ENCODE measurements at places on chromosomes 2 and 18. TPM values are rescaled to one million over a fixed set of nuclear protein-coding genes. Genes with fewer than 3 reads are reported as not detected.

DNA sequence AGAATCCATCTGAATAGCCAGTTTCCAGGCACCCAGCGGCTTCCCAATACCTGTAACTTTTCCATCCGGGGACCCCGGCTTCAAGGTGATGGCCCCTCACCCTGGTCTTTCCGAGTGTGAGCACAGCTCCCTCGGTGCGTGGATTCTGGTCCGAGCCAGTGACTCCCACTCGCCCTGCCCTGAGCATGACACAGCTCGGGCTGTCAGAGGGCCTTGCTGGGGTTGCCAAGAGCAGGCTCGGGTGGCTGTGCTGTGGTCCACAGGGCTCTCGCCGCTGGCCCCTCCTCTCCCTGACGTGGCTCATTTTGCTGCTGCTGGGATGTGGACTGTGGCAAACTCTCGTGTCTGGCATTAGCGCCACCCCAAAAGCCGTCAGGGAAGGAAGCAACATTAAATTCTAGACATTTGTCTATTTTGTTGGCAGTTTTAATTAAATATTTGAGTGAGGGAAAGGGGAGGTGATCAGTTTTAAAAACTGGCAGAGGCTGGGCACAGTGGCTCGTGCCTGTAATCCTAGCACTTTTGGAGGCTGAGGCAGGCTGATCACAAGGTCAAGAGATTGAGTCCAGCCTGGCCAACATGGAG is 5.6 kb upstream of the ESPNL start:
- no peak for DNase-seq

- peak; percentile 65 for DNase-seq
These were observed 32.8 kb downstream of the TTC32 start for GRCh38 chr2:19868701-19869580.

- DNase-seq: no peak
These were observed 541.7 kb downstream of the MBD2 start for GRCh38 chr18:53682796-53683195.

- DNase-seq: no peak
These were observed 19.8 kb downstream of the USP40 start for GRCh38 chr2:233546774-233547173.

DNA sequence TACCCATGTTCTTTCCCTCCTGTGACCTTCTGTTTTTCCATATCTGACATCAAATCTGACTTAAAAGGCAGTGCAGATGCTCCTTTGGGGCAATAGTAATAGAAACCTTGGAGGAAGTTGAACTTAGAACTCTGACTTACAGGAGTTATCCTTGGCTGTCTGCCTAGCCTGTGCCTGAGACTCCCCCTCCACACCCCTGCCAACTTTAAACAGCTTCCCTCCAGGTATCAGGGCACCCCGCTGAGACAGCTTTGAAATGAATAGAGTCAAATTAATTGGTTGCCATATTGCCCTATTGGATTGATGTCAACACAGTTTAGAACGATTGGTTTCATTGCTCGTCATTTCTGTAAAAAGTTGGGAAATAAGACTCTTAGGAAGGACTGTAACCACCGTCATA is 322.0 kb downstream of the PRKCE start:
- no peak for DNase-seq

GRCh38 chr18:63244607-63245006 is 75.0 kb downstream of the BCL2 start:
- no peak for DNase-seq

DNA sequence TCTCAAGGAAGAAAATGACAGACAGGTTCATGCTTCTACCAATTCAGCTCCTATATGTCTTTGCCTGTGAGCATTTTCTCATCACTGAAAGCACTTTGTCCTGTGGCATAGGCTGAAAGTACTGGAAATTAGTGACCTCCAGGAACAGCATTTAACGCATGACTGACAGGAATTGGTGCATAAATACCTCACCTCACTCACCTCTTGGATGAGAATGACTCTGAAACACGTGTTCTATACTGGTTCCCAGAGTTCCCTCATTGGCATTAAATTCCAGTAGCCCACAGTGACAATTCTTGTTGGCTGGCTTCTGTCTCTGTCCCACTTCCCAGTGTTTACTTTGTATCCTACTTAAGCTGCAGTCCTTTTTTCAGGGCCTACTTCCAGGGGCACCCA is 83.4 kb upstream of the MAPRE2 start:
- DNase-seq: no peak

DNA sequence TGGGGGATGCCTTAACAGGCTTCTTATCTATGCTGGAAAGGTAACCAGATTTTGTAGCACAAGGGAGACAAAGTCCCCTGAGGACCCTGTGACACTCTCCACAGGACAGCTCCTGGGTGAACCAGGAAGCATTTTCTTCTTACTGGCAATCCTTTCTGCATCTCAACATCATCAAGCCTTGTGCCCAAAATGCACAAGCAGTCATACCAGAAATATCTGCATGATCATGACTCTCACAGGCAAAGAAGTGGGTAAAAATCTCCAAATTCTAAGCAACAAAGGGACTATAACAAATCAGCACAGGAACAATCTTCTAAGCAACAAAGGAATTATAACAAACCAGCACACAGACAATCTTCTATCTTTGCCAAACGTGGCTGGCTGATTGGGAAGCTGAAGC is 99.1 kb upstream of the CD226 start:
- DNase-seq: no peak

- DNase-seq: peak; percentile 23
These were observed 3.1 kb upstream of the SP5 start for GRCh38 chr2:170711774-170712652.

DNA sequence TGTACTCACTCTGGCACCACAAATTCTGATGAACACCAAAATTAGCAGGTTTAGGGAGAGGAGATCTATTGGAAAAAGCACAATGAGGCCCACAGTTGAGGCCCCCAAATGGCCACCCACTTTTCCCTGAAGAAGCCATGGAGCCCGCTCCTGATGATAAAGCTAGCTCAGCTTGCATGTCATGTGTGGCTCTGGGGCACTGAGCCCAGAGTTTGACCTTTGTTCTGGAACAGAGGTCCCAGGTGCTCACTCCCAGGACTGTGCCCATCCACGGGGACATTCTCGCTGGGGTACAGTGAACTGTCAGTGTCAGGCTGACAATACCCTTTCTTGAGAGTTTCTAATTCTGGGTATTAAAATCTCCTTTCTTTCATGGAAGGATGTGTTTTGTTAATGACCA is 36.2 kb downstream of the XDH start:
- DNase-seq: no peak

RGPD6 gene
- total RNA-seq: 30.1 TPM

TUBA3E gene
- not detected for total RNA-seq

PTCD3 gene
- total RNA-seq: 155 TPM

NFATC1 gene
- total RNA-seq: 86.0 TPM

CNDP1 gene
- total RNA-seq: 0.16 TPM

SMARCAL1 gene
- total RNA-seq: 32.5 TPM

GPAT2 gene
- total RNA-seq: 12.4 TPM

MXD1 gene
- 40.0 TPM for total RNA-seq

UGT1A4 gene
- total RNA-seq: not detected

EVX2 gene
- not detected for total RNA-seq
